OCI-LY7 (cell line): ENCODE measurements at places on chromosomes 5 and 9.

GRCh38 chr5:2750758-2751464, 566 bp downstream of the IRX2 start:
- no peak for DNase-seq

GRCh38 chr5:15702102-15702501, 202.1 kb downstream of the FBXL7 start:
- no peak for DNase-seq

DNA sequence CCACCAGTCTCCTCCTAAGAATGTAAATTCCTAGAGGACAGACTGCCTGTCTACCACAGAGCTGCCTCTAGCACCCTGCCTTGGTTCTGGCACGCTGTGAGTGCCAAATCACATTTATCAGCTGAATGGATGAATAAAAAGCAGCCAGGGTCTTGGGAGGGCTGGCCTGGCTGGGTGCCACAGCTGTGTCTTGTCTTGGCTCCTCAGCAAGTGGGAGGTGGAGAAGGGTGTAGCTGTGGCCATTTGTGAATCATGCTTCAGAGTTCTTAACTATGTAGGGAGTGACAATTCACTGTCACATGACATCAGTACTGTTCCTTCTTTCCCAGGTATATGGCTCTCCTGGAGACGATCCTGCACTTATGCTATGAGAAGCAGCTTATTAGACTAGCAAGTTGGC, 70.6 kb downstream of the DCP2 start:
- no peak for DNase-seq

DNA sequence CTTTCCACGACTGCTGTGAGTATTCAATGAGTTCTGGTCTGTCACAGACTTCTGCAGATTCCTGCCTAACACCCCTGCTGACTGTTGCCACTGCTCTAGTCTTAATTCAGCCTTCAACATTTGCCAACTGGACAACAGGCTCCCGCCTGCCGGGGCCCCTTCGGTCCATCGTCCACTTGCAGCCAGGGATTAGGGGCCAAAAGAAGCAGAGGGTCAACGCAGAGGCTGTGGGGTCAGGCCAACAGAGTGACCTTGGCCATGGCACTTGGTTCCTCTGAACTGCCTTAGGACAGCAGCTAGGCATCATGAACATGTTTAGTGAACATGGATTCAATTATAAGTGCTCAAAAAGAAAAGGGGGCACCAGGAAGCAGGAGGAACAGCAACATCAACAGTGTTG, 28.7 kb downstream of the MORN5 start:
- no peak for DNase-seq

GRCh38 chr5:147445090-147445489, 64.8 kb downstream of the DPYSL3 start:
- DNase-seq = no peak

GRCh38 chr9:90720621-90721265, 78.1 kb upstream of the DIRAS2 start:
- DNase-seq = no peak

DNA sequence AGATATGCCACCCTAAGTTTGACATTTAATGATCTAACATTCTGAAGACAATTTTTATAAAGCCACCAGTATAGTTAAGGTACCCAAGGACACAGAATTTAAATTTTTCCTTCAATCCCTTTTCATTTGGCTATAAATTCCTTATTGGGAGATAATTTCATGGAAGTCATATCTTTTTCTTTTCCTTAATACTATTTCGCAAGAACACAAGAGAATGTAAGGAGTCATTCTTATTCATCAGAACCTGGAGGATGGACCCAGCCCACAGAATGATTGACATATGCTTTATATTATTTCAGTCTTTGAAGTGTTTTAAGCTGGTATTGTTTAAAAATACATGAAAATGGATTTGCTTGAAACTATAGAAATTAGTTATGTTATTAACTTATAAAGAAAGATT, 79.6 kb downstream of the DROSHA start:
- no peak for DNase-seq

- no peak for DNase-seq
These were observed 339.2 kb downstream of the GLIS3 start for GRCh38 chr9:3960661-3961144.

GRCh38 chr9:18717759-18718158, 243.8 kb downstream of the ADAMTSL1 start:
- no peak for DNase-seq

- no peak for DNase-seq
These were observed 375.0 kb upstream of the CCNH start for GRCh38 chr5:87787625-87788256.

DNA sequence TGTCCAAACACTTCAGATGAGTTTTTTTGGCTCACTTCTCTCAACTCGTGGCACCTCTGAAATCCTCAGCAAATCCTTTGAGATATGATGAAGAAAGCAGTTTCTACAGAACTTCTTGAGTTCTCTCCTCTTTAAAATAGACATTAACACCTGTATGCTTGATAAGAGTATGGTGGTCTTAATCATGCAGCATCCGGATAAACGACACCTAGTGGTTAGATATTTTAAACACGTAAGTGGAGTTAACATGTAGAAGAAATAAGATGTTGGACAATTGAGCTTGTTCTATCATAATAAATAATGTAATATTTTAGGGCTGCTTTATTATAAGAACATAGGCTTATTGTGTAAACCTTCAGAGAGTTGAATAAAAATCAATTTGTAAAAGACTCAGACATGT, 324.8 kb downstream of the CYLC2 start:
- peak; percentile 26 for DNase-seq

GRCh38 chr5:174147551-174147950, 102.0 kb downstream of the NSG2 start:
- no peak for DNase-seq

DNA sequence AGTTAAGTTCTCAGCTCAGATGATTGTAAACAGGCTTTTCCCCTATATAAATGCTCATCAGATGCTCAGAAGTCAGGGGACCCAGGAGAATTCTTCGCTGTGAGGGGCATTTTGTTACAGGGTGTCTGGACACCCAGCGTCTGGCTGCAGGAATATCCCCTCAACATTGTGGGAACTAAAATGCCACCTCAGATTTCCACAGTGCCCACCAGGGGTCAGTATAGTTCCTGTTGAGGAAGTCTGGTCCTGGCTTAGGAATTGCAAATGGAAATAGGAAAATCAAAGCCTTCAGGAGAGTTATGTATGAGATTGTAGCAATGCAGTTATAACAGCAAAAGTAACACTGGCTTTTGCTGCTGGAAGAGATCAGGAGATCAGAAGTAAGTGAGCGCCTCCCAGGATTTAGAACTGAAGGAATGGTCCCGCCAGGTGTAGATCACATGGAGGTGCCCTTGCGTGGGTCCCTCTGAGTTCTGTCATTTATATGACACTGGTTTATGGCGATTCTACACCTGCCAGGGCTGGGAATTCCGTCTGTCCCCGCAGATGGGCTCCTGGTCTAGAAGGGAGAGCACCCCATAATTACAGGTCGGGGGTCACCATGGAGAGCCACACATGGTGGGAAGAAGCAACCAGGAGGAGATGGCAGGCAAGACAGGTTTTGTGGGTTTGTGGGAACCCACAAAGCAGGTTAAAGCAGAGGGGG, 47.1 kb upstream of the CTSL start:
- DNase-seq = peak; percentile 51

- no peak for DNase-seq
These were observed 20.6 kb downstream of the LIX1 start for GRCh38 chr5:97121848-97122247.

GRCh38 chr5:134127376-134127861, 12.9 kb downstream of the TCF7 start:
- DNase-seq = peak; percentile 36

- no peak for DNase-seq
These were observed 132.5 kb downstream of the PAX5 start for GRCh38 chr9:36901528-36901927.

- DNase-seq = no peak
These were observed 5.6 kb downstream of the MAMDC2 start for GRCh38 chr9:70049236-70049635.

DNA sequence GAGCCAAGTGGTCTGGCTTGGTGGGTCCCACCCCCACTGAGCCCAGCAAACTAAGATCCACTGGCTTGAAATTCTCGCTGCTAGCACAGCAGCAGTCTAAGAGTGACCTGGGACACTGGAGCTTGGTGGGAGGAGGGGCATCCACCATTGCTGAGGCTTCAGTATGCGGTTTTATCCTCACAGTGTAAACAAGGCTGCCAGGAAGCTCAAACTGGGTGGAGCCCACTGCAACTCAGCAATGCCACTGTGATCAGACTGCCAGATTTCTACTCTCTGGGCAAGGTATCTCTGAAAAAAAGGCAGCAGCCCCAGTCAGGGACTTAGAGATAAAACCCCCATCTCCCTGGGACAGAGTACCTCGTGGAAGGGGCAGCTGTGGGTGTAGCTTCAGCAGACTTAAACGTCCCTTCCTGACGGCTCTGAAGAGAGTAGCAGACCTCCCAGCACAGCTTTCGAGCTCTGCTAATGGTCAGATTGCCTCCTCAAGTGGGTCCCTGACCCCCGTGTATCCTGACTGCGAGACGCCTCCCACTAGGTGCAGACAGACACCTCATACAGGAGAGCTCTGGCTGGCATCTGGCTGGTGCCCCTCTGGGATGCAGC, 18.2 kb upstream of the STK32A start:
- no peak for DNase-seq

GRCh38 chr5:90434116-90434714, 24.7 kb upstream of the CETN3 start:
- peak; percentile 55 for DNase-seq

DNA sequence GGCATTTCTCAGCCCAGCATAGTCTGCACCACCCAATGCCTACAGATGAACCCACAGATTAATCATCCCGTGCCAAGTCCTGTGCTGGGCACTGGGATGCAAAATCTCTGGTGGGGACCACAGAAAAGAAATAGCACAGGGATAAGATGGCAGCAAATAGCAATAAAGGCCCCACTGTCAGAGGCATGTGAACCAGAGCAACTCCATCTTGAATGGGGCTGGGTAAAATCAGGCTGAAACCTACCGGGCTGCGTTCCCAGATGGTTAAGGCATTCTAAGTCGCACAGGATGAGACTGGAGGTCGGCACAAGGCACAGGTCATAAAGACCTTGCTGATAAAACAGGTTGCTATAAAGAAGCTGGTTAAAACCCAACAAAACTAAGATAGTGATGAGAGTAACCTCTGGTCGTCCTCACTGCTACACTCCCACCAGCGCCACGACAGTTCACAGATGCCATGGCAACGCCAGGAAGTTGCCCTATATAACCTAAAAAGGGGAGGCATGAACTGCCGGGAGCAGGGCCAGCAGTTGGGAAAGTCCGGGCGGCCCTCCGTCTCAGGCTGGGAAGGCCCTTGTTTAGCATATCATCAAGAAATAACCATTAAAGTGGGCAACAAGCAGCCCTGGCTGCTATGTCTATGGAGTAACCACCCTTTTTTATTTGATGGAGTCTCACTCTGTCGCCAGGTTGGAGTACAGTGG, 65.2 kb downstream of the C9orf50 start:
- no peak for DNase-seq

DNA sequence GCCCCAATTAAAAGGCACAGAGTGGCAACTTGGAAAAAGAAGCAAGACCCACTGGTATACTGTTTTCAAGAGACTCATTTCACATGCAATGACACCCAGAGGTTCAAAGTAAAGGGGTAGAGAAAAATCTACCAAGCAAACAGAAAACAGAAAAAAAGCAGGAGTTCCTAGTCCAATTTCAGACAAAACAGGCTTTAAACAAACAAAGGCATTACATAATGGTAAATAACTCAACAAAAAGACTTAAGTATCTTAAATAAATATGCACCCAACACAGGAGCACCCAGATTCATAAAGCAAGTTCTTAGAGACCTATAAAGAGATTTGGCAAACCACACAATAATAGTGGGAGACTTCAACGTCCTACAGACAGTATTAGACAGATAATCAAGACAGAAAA, 215.8 kb downstream of the SLCO4C1 start:
- no peak for DNase-seq

- DNase-seq = no peak
These were observed 439.5 kb downstream of the GADD45G start for GRCh38 chr9:90044263-90044662.

DNA sequence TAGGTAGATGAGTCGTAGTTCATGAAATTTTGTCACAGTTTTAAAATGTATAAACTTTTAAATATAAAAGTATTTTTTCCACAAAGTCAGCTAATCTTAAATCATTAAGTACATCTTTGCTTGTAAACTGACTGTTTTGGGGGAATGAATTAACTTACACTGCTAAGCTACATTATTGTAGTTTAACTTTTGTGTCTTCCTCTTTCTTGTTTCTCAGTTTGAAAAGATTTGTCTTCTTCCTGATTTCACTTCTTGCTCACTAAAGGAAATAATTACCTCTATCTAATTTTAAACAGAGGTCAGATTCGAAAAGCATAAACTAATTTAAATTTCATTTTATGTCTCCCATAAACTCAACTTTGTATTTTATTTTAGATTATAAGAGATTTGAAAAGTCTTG, 5.7 kb downstream of the NIPSNAP3B start:
- peak; percentile 42 for DNase-seq

GRCh38 chr9:110895147-110895905, 142.9 kb downstream of the LPAR1 start:
- no peak for DNase-seq
